Epithelial cell of umbilical artery (primary cell): ENCODE measurements at places on chromosomes 1 and 21. TPM values are rescaled to one million over a fixed set of nuclear protein-coding genes. Genes with fewer than 3 reads are reported as not detected.

Gene GJA4
- 31.5 and 45.5 TPM in 2 replicates for total RNA-seq

Gene KRTAP21-2
- not detected in 2 replicates for total RNA-seq

Gene SYNC
- 6.5 and 9.1 TPM in 2 replicates for total RNA-seq

Gene FCRL2
- not detected in 2 replicates for total RNA-seq

Gene S100A3
- total RNA-seq, result 0.30 and 0.97 TPM in 2 replicates

Gene AXDND1
- under 0.01 TPM in 1 of 2 replicates, not detected in the other for total RNA-seq

Gene ILDR2
- 0.61 TPM in 1 of 2 replicates, not detected in the other for total RNA-seq

Gene IQGAP3
- 16.6 and 17.2 TPM in 2 replicates for total RNA-seq

Gene TAF1A
- 7.1 and 15.5 TPM in 2 replicates for total RNA-seq

Gene CLEC20A
- not detected in 2 replicates for total RNA-seq

Gene HES2
- total RNA-seq, result 10.0 and 59.4 TPM in 2 replicates

Gene FAM110D
- 2.1 and 3.9 TPM in 2 replicates for total RNA-seq

Gene FCRLB
- 1.4 and 1.9 TPM in 2 replicates for total RNA-seq
